ENCODE measurements at places on chromosomes 6 and 20. TPM values are rescaled to one million over a fixed set of nuclear protein-coding genes. Genes with fewer than 3 reads are reported as not detected.

DNA sequence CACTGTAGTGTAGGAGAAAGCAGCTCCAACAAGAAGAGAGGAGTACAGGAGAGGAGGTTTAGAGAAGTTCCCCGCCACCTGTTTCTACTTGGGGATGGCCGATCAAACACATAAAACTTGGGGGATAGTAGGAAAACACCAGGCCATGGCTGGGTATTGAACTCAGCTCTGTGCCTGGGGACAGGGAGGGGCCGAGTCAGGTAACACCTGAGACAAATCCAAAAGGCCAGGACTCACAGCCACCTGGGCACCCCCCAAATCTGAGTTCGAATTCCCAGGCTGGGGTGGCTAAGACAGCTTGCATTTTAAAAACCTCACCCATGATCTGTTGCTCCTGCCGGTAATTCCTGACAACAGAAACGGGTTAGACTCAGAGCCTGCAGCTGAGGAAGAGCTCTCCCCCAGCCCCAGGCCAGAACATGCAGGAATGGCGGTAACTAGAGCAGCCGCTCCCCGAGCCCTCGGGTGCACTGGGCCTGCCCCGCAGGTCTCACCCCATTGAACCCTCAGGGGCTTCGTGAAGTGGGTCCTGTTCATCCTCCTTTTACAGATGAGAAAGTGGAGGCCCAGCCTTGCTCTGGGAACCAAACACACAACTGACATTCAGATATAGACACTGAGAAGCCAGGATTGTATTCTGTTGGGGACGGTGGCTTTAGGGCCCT, 61.0 kb downstream of the TCP11 start:
- H3K36me3 ChIP-seq = peaks cover 3% of the 10 kb centered on the region
- H3K27ac ChIP-seq = no peak overlapping the region
- H3K4me3 ChIP-seq = no peak overlapping the region
- H3K27me3 ChIP-seq = no peaks in the 10 kb centered on the region
- DNase-seq = no peak

GRCh38 chr6:156701966-156702365, 75.2 kb upstream of the ARID1B start:
- H3K27me3 ChIP-seq = peaks cover 40% of the 10 kb centered on the region
- H3K4me1 ChIP-seq = peaks cover 3% of the 10 kb centered on the region
- no peak overlapping the region for H3K27ac ChIP-seq
- no peak overlapping the region for H3K4me3 ChIP-seq
- peaks cover 7% of the 10 kb centered on the region for H3K36me3 ChIP-seq
- DNase-seq = no peak

SNRPB2 gene
- total RNA-seq = 45.3 TPM

- no peak for DNase-seq
- H3K4me1 ChIP-seq = peaks cover 16% of the 10 kb centered on the region
- H3K27ac ChIP-seq = peak overlapping the region; percentile 4
- no peaks in the 10 kb centered on the region for H3K27me3 ChIP-seq
- H3K4me3 ChIP-seq = no peak overlapping the region
These were observed 21.7 kb upstream of the TBC1D20 start for GRCh38 chr20:483815-484644.

GRCh38 chr6:169168302-169168630, 85.4 kb downstream of the THBS2 start:
- no peak for DNase-seq
- H3K4me3 ChIP-seq = no peak overlapping the region
- H3K27me3 ChIP-seq = peaks cover 28% of the 10 kb centered on the region
- no peaks in the 10 kb centered on the region for H3K36me3 ChIP-seq

DNA sequence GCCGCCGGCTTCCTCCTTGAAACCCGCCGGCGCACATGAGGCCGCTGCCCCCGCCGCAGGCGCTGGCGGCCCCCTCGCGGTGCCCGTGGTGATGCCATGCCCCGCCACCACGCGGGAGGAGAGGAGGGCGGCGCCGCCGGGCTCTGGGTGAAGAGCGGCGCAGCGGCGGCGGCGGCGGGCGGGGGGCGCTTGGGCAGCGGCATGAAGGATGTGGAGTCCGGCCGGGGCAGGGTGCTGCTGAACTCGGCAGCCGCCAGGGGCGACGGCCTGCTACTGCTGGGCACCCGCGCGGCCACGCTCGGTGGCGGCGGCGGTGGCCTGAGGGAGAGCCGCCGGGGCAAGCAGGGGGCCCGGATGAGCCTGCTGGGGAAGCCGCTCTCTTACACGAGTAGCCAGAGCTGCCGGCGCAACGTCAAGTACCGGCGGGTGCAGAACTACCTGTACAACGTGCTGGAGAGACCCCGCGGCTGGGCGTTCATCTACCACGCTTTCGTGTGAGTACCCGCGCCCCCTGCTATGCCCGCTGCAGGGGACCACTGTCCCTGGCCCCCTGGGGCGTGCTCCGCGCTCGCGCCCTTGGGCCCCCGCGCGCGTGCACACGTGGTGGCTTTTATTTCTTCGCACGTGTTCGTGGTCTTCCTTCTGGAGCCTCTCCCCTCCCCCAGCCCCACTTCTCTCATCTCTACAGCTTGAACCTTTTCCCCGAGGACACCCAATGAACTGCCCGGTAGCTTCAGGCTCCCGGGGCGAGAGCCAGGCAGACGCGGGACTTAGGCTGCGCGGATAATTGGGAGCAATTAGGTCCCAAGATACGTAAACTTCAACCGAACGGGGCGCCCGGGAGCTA, 453 bp downstream of the KCNQ5 start:
- H3K36me3 ChIP-seq = peaks cover 4% of the 10 kb centered on the region
- peak overlapping the region; percentile 95 for H3K4me3 ChIP-seq
- H3K4me1 ChIP-seq = peaks cover 27% of the 10 kb centered on the region
- peak; percentile 22 for DNase-seq
- H3K27me3 ChIP-seq = peaks cover 31% of the 10 kb centered on the region

PCIF1 gene
- total RNA-seq = 72.4 TPM

GRCh38 chr6:85114581-85114935, 335.3 kb upstream of the NT5E start:
- no peaks in the 10 kb centered on the region for H3K4me1 ChIP-seq
- no peaks in the 10 kb centered on the region for H3K36me3 ChIP-seq
- no peak for DNase-seq

GRCh38 chr20:57783196-57783595, 73.4 kb upstream of the PMEPA1 start:
- no peak overlapping the region for H3K4me3 ChIP-seq
- no peaks in the 10 kb centered on the region for H3K4me1 ChIP-seq
- H3K36me3 ChIP-seq = no peaks in the 10 kb centered on the region
- no peak overlapping the region for H3K27ac ChIP-seq

DNA sequence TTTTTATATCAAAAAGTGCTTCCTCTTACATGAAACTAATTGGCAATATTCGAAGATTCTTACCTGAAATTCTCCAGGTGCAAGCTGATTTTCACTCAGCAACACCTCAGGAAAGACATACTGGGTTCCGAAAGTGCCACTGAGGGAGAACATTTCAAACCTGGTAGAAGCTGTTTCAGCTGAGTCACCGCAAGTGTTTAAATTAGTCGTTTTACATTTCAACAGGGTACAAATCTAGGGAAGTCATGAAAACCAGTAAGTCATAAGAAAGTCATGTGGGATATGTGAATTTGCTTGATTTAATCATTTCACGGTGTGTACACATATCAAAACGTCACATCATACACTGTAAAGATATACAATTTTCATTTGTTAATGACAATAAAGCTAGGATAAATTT, 25.3 kb upstream of the TAAR1 start:
- H3K4me3 ChIP-seq = no peak overlapping the region
- H3K27ac ChIP-seq = no peak overlapping the region
- peaks cover 31% of the 10 kb centered on the region for H3K27me3 ChIP-seq
- H3K4me1 ChIP-seq = no peaks in the 10 kb centered on the region
- no peak for DNase-seq

DNA sequence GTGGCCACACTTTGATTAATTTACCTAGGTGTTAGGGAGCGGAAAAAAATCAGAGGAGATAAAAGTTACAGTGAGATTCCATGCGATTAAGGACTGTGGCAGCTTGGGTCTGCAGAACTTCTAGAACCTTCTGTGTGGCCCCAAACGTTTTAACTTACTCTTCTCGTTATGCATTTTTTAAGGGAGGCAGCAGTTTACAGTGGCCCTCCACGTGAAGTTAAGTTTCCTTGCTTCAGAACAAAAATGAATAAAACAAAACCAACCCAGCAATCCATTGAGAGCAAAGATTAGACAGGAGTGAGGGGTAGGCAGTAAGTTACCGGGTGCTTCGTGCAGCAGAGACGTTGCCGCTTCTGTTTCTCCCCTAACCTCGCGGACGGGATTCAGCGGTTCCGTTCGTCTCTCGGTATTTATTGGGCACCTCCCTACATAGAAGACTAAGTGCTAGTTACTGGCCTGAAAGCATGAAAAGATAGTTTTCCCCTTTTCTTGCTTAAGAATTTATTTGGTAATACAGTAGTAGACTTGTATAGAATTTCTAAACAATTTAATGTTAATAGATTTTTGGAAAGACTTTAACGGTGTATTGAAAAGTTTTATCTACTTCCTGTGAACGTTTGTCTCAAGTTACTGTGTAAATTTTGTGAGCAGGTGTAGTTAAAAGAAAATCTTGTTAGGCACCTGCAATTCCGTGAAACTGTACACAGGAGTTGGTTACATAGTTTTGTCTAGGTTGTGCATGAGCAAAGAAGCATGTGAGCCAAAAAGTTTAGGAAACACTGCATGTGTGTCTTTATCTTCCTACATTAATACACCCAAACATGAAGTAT, 1.1 kb downstream of the BAG2 start:
- no peak for DNase-seq
- peak overlapping the region; percentile 86 for H3K27ac ChIP-seq
- no peaks in the 10 kb centered on the region for H3K36me3 ChIP-seq

DNA sequence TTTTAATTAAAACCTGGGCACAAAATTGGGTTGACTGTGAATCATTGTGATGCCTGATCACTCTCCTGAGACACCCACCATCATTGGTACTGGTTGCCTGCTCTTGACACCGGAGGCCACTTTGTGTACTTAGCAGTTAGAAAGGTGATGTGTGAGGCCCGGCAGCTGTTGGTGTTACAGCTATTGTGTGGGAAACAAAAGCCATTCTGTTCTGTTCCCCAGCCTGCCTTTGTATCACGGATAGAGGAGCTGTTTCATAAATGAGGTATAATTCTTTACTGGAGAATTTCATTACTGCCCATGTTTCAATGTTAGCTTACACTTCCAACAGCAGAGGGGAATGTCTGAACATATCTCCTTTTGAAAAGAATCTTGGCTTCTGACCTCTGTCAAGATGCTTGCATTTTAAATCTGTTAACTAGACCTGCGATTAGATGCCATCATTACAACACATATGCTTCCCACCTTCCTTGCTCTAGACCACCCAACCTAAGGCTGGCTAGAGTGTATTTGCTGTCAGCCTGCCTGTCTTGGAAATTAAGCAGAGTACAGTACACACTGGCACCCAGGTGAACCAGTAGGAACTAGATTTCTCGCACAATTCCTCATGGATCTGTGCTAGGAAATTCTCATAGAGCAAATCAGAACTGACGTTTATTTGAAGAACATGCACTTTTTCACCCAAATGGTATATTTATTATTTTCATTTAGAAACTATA, 142.4 kb upstream of the INSM1 start:
- DNase-seq = no peak
- H3K4me1 ChIP-seq = no peaks in the 10 kb centered on the region
- peaks cover 22% of the 10 kb centered on the region for H3K27me3 ChIP-seq
- H3K4me3 ChIP-seq = no peak overlapping the region
- H3K27ac ChIP-seq = no peak overlapping the region
- H3K36me3 ChIP-seq = no peaks in the 10 kb centered on the region

RBM24 gene
- total RNA-seq = 0.86 TPM

GRCh38 chr6:134602123-134602522, 284.2 kb upstream of the SGK1 start:
- H3K27ac ChIP-seq = no peak overlapping the region
- no peak for DNase-seq
- H3K4me1 ChIP-seq = peaks cover 2% of the 10 kb centered on the region
- no peak overlapping the region for H3K4me3 ChIP-seq
- no peaks in the 10 kb centered on the region for H3K27me3 ChIP-seq

- peaks cover 72% of the 10 kb centered on the region for H3K27me3 ChIP-seq
- H3K4me3 ChIP-seq = no peak overlapping the region
- H3K4me1 ChIP-seq = peaks cover 7% of the 10 kb centered on the region
- peaks cover 7% of the 10 kb centered on the region for H3K36me3 ChIP-seq
These were observed 2.3 kb downstream of the SIRPA start for GRCh38 chr20:1897541-1897940.

- no peaks in the 10 kb centered on the region for H3K4me1 ChIP-seq
- H3K27ac ChIP-seq = no peak overlapping the region
- no peak overlapping the region for H3K4me3 ChIP-seq
- DNase-seq = no peak
- H3K36me3 ChIP-seq = peaks cover under 1% of the 10 kb centered on the region
These were observed 81.7 kb upstream of the NXT1 start for GRCh38 chr20:23268792-23269354.

DNA sequence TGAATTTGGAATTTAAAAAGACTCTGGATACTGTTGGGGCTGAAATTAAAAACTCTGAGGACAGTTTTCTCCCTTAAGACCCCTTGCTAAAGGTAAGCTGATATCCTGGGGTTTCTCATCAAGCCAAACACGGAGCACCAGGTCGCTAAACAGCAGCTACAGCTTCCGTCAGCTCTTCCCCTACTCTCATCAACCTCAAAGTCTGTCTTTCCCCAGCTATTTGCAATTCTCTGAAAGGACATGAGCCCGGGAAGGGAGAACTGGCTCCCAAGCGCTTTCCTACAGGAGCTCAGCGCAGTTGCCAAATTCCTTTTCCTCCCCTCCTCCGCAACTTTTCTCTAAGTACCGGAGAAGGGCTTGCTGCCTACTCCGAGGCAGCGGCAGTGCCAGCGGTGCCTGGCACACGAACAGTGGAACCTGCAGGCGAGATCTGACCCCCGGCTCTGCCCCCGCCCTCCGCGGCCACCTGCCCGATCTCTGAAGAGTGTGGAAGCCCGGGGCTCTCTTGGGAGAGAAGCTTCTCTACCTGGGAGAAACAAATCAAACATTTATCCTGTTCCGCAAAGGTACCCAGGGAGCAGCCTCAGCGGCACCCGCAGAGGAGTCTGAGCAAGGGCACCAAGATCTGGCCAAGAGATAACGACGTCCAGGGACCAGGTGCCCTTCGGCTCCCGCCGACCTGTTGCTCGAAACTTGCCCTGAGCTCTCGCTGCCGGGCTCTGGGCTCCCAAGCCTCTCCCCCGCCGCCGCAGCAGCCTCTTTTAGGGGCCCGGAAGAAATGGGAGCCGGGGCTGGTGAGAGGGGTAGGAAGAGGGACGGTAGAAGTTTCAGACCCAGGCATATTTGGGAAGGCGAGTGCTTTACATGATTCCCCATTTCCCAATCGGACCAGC, 2.2 kb downstream of the CBLN4 start:
- peaks cover 9% of the 10 kb centered on the region for H3K27me3 ChIP-seq
- no peak overlapping the region for H3K4me3 ChIP-seq
- H3K36me3 ChIP-seq = no peaks in the 10 kb centered on the region
- H3K4me1 ChIP-seq = no peaks in the 10 kb centered on the region
- H3K27ac ChIP-seq = no peak overlapping the region

GRCh38 chr20:36105711-36106226, 48.8 kb upstream of the EPB41L1 start:
- H3K36me3 ChIP-seq = peaks cover 3% of the 10 kb centered on the region
- peaks cover 8% of the 10 kb centered on the region for H3K27me3 ChIP-seq
- H3K4me1 ChIP-seq = peaks cover 4% of the 10 kb centered on the region

GRCh38 chr6:11601776-11602605, 64.4 kb downstream of the TMEM170B start:
- no peak overlapping the region for H3K27ac ChIP-seq
- DNase-seq = no peak
- H3K4me1 ChIP-seq = peaks cover 10% of the 10 kb centered on the region
- H3K27me3 ChIP-seq = peaks cover 60% of the 10 kb centered on the region
- peaks cover 6% of the 10 kb centered on the region for H3K36me3 ChIP-seq

GRCh38 chr6:89033461-89033860, 47.1 kb upstream of the PNRC1 start:
- no peak overlapping the region for H3K27ac ChIP-seq
- no peaks in the 10 kb centered on the region for H3K36me3 ChIP-seq
- no peaks in the 10 kb centered on the region for H3K27me3 ChIP-seq
- DNase-seq = no peak

GGT7 gene
- total RNA-seq = 15.0 TPM

VSX1 gene
- not detected for total RNA-seq

SLC17A4 gene
- total RNA-seq = not detected

TMEM14A gene
- 7.8 TPM for total RNA-seq
